ENCODE measurements at places on chromosomes 7 and 10.

- no peak for DNase-seq
Measured at GRCh38 chr7:155813546-155814315, 1.5 kb upstream of the SHH start.

DNA sequence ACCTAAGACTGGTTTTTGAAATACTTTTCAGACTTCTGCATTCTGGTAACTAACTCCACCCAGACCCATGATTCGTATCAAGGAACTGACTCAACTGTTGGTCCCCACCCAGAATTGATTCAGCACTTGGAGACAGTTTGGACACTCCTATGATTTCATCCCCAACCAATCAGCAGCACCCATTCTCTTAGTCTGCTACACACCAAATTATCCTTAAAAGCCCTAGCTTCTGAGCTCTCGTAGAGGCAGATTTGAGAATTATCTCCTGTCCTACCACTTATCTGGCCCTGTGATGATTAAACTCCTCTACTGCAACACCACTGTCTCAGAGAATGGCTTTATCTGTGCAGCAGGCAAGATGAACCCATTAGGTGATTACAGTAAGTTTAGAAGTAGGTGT lies 7.7 kb upstream of the GSTO1 start:
- DNase-seq: no peak

DNA sequence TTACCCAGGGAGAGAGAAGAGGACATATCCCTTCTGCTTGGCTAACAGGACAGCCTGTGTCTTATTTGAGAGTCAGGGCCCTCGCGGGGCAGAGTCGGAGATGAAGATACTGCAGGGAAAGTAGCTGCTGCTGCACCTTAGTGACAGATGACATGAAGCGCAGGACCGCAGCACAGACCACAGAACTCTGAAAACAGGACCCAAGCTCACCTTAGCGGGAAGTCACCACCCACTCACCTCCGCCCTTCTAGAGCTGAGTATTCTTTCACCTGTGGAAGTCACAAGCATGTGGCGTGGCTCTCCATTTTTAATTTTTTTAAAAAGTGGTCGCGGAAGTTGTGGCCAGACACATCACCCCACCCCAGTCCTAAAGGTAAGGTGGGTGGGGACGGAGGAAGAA lies 191.4 kb downstream of the FAM107B start:
- DNase-seq: no peak

- DNase-seq: no peak
Measured at GRCh38 chr7:37037286-37037685, 313.0 kb upstream of the AOAH start.

DNA sequence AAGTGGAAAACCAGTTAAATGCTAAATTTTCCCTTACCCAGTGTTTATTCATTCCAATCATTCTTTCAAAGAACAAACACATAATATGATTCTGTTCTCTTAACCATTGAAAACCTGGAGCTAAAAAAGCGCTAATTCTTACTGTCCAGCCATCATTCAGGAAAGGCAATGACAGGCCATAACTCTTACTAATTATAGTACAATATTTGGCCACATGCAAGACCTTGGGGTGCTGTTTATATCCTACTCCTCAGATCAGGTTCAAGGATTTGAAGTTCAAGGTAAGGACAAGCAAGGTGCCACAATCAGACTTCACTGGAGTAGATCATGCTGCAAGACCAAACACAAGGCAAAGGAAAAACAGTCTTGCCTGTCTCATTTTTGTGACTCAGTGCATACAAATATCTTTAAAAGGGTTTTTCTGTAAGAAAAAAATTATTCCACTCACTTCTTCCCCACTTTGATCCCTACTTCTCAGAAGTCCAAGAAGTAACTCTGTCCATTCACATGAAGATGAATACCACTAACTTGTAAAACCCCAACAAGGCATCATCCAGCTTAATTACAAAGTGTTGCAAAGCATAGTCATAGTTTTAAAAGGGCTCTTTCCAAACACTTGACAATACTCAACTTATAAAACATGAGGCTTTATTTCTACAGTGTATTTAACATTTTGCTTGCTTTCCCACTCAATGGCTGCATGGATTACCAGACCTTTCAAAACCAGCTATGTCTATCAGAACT lies 153.0 kb downstream of the DOCK4 start:
- no peak for DNase-seq

DNA sequence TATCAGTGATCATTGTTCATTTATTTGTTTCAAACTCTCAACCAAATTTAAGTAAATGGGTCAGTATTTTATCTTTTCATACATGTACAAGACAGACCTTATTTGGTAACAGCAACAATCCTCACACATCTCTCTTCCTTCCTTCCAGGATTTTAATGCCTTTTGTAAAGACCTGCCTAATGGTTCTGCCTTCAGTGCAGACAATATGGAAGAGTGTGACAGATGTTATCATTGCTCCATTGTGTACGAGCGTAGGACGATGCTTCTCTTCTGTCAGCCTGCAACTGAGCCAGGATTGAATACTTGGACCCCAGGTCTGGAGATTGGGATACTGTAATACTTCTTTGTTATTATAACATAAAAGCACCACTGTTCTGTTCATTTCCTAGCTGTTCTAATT lies 6.3 kb downstream of the CAV2 start:
- DNase-seq: no peak

GRCh38 chr7:151152643-151153513 lies 14.6 kb downstream of the GBX1 start:
- no peak for DNase-seq

DNA sequence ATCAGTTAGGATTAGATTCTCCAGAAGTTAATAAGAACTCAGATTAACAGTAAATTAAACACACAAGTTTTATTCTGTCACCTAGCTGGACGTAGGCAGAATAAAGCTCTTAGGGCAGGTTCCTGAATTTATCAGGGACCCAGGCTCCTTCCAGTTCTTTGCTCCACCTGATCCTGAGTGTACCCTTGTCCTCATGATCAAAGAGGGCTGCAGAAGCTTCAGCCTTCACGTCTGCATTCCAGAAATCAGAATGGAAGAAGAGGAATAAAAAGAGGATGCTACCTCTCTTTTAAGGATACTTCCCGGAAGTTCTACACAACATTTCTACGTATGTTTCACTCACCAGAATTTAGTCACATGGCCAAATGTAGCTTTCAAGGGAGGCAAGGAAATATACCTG lies 1.7 kb upstream of the GSAP start:
- no peak for DNase-seq

DNA sequence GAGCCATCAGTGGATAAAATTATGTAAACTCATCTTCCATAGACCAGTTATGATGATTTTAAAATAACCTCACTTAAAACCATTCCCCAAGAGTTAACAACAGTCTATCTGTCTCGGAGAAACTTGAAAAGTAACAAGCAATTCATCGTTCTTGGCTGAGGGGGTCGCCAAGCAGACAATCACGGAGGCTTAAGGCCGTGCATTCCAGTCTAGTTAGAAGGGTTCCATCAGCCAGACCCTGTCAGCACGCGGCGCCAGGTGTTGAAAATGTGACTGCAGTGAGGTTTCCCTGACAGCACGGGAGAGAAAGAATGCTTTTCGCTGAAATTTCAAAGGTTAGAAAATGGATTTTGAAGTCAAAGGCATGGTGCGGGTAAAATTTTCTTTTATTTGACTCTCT lies 1025.0 kb upstream of the CELF2 start:
- no peak for DNase-seq

- DNase-seq: no peak
Measured at GRCh38 chr10:77836299-77836820, 90.2 kb downstream of the DLG5 start.

DNA sequence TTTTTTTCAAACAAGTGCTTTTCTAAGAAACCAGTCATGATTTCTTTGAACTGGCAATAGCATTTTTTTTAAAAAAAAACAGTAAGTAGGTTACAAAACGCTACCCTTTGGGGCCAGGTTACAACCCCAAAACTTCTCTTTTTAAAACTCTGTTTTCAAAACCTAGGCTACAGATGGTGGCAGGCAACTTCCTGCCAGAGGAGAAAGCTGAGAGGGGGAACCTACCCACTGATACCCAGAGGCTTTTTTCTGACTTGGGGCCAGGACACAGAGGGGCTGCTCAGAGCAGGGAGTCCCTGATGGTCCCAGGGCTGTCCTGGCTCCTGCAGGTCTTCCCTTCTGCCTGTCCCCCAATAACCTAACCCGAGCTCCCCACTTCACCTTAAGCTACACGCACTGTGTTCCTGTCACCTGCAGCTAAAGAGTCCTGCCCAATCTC lies 6.9 kb downstream of the STN1 start:
- DNase-seq: no peak

- no peak for DNase-seq
Measured at GRCh38 chr10:33609546-33609945, 275.1 kb upstream of the NRP1 start.

DNA sequence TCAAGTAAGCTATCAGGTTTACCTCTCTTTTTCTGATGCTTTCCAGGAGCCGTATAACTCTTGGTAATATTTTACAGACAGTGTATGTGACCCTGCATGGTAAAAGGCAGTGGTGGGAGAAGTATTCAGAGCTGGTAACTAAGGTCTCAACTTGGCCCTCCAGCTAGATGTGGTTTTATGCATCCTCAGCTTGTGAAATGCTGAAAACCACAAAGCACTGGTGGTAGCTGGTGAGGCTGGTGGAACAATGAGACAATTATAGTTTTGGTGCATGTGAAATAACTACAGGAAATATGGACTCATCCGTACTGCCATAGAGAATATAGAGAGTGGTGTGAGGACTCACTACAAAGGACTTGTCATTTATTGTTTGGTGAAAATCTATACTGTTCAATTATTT lies 383.0 kb upstream of the PCDH15 start:
- no peak for DNase-seq

- no peak for DNase-seq
Measured at GRCh38 chr7:3408814-3409595, 108.0 kb downstream of the SDK1 start.

- DNase-seq: no peak
Measured at GRCh38 chr10:115082506-115082905, 10.7 kb upstream of the ATRNL1 start.

GRCh38 chr10:104170610-104171254 lies 48.8 kb downstream of the SFR1 start:
- no peak for DNase-seq

DNA sequence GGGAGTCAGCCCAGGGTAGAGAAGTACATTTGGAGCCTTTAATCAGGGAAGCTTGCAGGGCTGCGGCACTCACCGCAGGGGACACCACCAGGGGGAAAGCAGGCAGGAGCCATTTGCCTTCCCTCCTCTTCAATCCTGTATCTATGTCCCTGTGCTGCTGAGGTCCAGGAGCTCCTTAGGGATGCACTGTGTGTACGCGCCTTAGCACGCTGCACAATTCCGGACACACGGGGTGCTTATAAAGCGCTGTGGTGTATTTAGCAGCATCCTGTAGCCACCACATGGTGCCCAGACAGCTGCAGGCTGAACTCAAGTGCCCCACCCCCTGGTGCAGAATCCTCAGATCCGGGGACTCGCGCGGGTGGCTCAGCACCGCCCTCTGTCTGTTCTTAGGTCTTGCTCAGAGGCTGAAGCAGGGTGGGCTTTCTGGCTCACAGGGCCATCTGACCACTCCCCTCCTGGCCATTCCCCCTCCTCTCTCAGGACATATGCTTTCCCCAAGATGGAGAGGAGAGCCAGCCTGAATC lies 421.4 kb downstream of the SDK1 start:
- DNase-seq: no peak
